ENCODE measurements at places on chromosomes 3 and 15.

DNA sequence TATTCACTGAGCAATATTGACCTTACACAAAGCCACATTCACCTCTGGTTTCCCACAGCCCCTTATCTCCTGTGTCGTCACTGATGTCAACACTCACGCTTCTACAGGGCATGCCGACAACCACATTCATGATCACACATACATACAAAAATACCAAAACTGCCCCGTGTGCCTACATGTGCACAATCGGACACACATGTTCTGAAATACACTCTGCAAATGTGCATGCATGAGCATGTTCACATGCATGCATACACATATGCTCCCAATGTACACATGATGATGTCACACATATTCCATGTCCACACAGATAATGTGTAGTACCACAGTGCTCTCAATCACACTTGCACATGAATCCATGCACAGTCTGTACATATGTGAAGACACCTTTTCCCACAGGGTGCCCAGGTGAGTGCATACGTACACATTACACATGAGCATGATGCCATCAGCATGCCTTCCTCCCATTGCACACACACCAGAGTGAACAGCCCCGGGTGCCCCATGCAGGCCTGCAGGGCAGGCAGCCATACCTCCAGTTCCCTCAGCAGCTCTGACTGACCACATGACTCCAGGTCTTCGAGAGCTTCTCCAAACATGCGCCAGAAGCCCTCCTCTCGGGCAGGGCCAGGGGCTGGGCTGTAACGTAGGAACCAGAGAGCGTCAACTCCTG lies 37.0 kb downstream of the GRIP2 start:
- DNase-seq: no peak

DNA sequence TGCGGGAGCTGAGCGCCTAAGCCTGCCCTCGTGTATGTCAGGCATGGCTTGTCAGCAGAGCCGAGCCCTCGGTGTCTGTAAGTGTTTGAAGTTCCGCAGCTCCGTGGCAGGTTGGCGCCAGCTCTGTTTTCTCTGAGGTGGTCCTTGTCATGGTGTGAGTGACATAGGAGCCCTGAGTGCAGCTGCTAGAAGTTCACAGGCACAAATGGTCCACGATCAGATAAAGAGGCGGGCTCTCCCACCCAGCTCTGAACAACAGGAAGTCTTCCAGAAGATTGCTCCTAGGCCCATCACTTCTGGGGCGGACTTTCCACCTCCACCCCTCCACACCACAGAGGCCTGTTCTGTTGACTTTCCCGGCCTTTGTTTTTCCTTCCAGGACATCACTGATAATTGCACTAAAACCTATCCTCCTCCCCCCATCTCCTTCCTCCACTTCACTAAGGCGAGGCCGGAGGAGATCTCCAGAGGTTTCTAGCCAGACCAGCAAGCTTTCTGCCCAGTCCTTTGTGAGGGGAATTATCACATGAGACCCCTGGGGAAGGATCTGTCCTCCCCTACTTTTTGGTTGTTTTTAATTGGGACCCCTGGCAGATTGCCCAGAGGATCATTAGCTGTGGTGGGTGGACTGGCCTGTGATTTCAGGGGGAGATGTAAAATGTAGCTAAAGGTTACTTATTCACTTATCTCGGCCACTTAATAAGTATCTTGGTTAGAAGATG lies 19.9 kb downstream of the ITPR1 start:
- peak; percentile 63 for DNase-seq

GRCh38 chr3:157182879-157183278 lies 22.9 kb upstream of the CCNL1 start:
- DNase-seq: no peak

DNA sequence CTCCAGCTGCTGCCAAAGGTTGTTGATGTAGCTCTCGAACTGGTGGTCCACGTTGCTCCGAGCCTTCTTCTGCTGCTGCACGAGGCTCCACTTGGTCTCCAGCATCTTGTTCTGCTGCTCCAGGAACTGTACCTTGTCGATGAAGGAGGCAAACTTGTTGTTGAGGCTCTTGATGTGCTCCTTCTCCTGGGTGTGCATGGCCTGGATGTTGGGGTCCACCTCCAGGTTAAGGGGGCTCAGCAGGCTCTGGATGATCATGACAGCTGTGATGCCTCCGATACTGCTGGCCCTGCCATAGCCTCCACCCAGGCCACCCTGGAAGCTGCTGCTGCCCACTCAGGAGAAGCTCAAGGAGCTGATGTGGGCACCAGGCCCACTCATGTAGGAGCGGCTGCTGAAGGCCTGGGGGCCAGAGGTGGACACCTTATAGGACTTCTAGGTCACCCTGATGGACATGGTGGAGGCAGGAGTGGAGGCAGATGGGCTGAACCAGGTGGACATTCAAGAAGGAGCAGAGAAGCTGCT lies 14.9 kb upstream of the PSTPIP1 start:
- no peak for DNase-seq

- no peak for DNase-seq
These were observed 114.2 kb upstream of the UMPS start for GRCh38 chr3:124615896-124616543.

GRCh38 chr15:36612063-36612788 lies 32.8 kb downstream of the CDIN1 start:
- peak; percentile 88 for DNase-seq

DNA sequence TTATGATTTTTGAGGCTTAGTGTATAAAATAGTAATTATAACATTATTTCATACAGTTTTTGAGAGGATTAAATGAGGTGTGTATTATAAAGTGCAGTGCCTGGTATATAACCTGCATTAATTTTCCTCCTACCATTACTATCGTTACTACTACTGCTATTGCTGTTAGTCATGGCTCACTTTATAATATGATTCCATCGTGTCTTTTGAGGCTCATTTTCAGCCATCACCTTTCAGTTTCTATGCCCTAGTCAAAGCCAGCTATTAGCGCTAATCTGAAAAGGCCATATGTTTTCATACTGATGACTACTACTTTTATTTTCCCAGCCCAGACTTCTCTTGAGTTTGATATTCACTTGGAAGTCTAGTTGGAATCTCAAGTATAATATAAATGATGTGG lies 5.5 kb downstream of the MEF2A start:
- DNase-seq: no peak

- DNase-seq: peak; percentile 5
These were observed 55.4 kb upstream of the PIAS1 start for GRCh38 chr15:67998599-67999133.

DNA sequence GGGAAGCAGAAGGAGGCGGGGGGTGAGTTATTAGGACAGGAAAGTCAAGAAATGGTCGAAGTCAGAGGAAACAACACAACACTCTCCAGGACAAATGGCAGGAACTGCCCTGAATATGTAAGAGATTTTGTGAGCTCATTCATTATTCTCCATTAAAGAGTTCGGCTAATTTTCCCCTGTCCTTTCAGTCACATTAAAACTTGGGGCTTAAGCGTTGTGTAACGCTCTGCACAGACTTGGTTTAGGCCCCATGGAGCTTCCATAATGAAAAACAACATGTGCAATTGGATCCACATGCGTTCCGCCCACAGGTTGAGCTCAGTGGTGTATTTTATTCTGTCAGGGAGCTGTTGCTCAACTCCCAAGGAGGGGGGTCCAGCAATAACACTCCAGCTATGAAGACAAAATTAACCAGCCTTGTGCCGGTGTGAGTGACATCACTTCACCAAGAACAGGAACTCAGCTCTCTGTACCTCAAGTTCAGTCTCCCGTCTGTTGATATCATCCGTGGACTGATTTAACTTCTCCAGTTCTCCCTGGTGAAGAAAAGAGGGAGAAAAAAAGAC lies 2.3 kb downstream of the SH3BP5 start:
- no peak for DNase-seq

DNA sequence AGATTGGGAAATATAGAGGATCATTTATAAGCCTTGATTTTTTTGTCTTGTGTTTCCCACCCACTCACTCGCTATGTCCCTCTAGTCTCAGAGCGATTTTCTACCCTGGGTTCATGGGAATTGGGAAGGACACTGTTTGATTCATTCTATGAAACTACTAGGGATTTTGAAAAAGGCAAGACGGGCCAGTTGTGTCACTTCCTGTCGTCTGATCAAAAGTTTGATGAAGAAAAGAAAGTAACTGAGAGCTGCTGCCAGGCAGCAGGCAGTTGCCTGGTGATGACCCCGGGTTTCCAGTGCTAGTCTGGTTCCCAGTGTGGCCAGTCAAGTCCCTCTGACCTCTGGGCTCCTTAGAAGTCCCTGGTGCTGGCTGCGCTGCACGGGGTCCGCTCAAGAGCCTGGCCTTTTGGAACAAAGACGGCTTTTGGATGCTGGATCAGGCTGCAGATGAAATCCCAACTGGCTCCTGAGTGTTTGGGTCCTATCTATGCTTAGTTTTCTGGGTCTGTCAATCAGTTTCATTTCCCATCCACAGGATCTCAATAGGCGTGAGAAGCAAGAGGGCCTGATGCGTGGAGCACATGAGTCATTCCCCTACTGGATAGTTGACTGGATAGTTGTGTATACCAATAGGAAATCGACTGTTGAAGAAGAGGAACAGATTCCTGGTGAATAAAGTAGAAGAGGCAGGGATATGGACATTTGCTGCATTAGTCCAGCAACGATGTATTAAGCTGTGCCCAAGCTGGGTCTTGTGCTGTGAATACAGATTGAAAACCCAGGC lies 89.7 kb downstream of the EEFSEC start:
- DNase-seq: no peak

DNA sequence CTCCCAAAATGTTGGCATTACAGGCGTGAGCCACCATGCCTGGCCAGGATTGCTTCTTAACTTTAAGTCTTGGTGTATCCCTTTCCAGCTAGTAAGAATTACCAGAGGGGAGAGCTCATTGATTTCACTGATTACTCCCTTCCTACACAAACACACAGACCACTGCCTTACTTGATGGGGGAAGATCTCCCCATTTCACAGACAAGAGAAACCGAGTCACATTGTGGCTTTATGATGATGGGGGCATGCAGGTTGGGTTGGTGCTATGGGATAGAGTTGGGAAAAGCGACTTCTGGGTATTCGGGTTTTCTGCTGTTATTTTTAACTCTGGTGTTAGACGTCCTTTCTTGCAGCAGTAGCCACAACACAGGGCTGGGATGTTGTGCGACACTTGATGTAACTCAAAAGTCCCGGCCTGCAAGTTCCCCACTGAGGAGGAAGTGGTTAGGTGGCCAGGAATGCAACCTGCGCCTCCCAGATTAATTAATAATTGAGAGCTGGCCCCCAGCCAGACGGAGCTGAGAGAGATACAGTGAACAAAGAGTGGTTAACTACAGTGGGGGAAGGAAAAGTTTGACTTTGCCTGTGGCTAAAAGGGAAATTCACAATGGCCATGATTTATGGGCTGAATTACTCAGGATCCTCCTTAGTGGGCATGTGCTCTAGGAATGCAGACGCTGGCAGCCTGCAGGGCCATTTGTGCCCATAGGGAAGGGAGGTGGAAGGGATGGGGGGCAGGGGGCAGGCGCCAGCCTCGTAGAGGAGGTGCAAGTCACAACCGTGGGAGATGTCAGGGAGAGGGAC lies 63.6 kb downstream of the SMAD6 start:
- peak; percentile 75 for DNase-seq

DNA sequence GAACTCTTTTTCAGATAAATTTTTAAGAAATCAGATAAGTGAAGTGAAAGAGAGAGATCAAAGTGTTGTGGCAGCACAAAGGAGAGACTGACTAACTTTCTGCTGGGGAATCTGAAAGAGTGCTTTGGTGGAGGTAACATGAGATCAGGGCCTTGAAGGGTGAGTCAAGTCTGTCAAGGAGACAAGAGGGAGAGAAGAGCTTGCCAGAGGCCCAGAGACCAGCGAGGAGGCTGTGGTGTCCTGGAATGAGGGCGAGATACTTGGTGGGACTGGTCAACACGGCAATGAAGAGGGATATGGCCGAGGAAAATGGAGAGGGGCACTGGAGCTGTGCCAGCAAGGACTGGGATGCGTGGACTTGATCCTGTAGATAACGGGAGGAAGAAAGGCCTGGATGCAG lies 4.6 kb downstream of the TADA3 start:
- no peak for DNase-seq

GRCh38 chr3:22297436-22297835 lies 546.4 kb upstream of the ZNF385D start:
- DNase-seq: no peak

GRCh38 chr15:67201136-67201535 lies 53.3 kb downstream of the AAGAB start:
- DNase-seq: peak; percentile 83

DNA sequence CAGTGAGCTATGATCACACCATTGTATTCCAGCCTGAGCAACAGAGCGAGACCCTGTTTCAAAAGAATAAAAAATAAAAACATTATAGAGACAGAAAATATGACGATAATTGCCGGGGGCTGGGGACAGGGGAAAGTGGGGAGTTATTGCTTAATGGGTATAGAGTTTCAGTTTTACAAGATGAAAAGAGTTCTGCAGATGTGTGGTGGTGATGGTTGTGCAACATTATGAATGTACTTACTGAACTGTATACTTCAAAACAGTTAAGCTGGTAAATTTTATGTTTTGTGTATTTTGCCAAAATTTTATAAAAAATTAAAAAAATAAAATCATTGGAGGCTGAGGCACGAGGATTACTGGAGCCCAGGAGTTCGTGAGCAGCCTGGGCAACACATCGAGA lies 24.8 kb upstream of the ZNF774 start:
- no peak for DNase-seq

DNA sequence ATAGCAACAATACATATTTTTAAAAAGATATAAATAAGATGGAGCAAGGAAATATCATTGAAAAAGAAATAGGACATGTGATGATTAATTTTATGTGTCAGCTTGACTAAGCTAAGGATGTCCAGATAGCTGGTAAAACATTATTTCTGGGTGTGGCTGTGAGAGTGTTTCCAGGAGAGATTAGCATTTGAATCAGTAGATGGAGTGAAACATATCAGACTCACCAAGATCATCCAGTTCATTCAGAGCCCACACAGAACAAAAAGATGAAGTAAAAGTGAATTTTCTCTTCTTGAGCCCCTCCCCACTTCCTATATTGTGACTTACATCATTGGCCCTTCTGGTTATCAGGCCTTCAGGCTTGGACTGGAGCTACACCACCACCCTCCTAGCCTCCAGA lies 61.6 kb upstream of the TUSC7 start:
- DNase-seq: no peak

DNA sequence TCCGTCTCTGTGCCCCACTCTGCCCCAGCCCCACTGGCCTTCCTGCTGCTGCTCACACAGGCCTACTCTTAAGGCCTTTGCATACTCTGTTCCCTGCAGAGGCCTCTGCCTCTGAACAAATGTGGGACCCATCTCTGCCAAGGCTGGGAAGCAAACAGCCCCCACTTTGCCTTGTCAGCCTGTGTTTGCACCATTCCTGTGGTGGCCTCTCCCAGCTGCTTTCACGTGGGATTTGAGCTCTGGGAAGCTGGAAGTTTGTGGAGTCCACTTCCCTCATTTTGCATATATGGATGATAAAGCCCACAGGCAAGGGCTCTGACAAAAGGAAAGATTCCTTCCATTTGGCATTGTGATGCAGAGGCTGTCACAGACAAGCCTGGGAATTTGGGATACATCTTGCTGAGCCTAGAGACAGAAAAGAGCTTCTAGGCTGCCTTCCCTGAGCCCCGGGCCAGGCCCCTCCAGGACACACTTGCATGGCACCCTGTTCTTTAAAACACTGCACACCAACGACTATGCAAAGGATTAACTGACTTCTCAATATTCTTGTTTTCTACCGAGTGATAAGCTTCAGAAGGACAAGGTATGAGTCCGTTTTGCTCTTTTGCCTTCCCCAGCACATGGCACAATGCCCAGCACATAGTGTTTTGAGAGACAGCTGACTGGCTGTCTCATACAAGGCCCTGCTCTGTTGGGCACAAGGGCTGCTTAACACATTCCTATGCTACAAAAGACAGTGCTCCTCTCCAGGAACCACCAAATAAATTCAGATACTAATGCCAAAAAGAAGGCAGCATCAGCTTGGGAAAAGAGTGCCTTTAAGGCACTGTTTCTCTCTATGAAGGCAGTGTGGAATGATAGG lies 120.7 kb upstream of the TOPAZ1 start:
- DNase-seq: no peak

- no peak for DNase-seq
These were observed 27.7 kb upstream of the LRRN1 start for GRCh38 chr3:3771567-3771966.

All from islet precursor cell (in vitro differentiated cells).